Thymus (tissue), 14 donors: ENCODE measurements at places on chromosomes 6 and 20.
A peak's percentile ranks its signal among the peaks of the same experiment; 100 is the strongest.

- DNase-seq: no peak
Observed at GRCh38 chr6:168408504-168409136, 32.4 kb upstream of the SMOC2 start.

- no peak for DNase-seq
Observed at GRCh38 chr6:125231574-125232343, 70.0 kb downstream of the HDDC2 start.

- no peak for DNase-seq
Observed at GRCh38 chr6:46565531-46565930, 74.3 kb upstream of the RCAN2 start.

GRCh38 chr6:20403070-20403765 is 1.5 kb downstream of the E2F3 start:
- DNase-seq: peak; percentile 76

GRCh38 chr6:36962874-36963273 is 8.3 kb downstream of the PI16 start:
- peak; percentile 91 for DNase-seq

DNA sequence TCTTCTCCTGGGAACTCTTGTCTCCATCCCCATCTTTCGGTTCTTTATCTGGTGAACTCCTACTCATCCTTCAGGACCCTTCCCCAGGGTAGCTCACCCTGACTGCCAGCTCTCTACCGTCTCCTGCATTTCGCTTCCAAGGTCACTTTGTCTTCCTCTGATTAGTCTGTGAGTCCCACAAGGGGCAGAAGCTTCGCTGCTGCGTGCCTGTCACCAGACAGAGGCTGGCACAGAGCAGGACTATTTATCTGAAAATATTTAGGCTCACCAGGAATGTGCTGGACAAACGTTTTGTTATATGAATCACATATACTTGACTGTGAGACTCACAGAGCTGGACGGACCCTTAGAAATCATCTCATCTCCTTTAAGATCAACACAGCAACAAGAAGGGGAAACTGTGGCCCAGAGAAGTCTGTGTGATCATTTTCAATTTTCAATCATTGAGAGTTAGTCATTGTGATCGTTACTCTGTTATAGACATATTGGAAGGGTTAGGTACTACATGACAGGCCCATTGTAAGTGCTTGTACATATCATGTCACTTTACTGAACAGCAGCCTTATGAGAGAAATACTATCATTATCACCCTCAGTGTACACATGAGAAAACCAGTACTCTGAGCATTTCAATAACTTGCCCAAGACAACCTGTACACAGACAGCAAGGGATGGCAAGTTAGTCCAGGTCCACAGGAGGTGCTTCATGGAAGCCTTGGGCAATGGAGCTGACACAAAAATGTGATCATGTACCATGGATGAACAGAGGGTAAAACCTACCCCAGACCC is 51.4 kb downstream of the JPH2 start:
- DNase-seq: no peak

DNA sequence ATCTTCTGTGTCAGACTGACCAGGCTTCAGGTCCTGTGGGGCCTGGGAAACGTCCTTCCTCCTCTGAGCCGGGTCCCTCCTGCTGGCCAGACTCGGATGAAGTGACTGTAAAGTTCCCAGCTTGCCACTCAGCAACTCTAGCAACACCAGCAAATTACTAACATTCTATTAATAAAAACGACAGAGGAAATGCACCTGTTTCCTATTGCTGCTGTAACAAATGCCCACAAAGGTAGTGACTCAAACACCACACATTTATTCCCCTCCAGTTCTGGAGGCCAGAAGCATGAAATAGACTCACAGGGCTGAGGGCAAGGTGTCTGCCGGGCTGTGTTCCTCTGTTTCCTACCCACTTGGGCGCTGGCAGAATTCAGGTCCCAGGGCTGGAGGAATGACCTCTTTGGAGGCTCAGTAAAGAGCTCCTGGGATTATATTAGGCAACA is 48.8 kb downstream of the CTCFL start:
- DNase-seq: no peak

- no peak for DNase-seq
Observed at GRCh38 chr20:62479156-62479555, 3.4 kb upstream of the GATA5 start.

DNA sequence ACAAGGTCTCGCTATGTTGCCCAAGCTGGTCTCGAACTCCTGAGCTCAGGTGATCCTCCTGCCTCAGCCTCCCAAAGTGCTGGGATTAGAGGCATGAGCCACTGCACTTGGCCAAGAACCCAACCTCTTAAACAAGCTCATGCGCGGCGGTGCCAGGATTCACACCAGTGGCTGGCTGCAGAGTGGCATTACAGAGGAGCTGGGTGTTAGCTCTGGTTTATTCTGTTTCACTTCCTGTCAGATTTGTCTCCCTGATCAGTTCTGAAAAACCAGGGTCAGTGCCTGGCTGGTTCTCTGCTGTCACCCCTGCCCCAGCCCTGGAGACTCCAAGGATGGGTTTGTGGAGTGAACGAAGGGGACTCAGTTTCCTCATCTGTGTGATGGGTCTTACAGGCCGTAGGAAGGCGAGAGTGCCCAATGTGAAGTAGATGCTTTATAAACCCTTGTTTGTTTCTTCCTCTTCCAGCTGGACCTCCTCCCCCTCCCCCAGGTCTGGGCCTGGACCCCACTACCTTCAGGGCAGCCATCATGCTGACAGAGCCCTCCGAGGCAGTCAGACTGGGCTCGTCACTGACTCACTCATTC is 63.4 kb downstream of the UBE2V1 start:
- no peak for DNase-seq

DNA sequence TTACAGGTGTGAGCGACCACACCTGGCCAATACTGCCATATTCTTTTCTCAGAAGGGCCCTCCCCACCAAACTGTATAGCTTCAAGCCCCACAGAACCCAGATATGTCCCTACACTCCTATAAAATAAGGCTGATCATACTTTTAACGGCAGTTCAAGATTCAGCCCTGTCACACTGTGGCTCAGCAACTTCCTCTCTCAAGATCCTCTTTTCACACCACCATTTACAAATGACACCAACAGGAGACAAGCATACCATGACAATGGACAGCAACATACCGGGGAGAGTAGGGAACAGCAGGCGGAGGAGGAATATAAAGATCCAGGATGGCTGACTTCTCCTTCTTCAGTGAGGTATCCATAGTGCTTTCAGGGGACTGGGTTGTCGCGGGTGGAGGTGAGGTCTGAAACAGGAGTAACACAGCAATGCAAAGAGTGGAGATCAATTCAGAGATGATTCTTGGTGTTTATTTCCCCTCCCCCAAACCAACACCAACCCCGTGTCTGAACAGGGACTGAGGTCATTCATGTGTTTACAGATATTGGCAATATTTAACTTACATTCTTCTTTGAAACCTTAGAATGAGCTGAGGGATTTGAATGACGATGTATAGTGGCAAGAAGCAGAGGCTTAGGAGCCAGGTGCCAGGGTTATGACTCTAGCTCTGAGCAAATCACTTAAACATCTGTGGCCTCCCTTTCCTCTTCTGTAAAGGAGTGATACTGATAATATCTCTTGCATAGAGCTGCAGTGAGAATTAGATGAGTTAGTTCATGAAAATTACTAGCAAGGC is 57.6 kb upstream of the IPCEF1 start:
- no peak for DNase-seq

GRCh38 chr20:59743767-59744485 is 139.6 kb downstream of the PHACTR3 start:
- no peak for DNase-seq

DNA sequence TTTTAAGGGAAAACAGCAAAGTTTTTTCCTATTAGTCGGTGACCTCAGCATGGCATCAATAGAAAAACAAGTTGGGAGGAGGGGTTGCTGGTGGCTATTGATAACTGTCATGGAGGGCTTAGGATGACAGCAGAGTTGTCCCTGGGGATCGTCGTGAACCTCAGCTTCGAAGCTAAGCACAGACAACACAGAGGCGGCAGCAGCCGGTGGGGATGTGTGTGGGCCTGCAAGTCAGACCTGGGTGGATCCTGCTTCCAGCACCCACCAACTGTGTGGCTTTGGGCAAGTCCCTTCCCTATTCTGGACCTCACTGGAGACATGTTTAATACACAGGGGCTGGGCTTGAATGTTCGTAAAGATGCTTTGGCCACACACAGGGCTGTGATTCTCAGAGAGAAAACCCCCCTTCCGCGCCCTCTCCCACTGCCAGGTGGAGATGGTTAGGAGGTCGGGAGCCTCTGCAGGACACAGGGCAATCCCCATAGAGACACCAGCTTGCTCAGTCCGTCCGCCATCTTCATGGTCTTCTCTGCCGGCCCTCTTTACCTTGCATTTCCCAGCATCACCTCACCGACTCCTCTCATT is 83.1 kb upstream of the TOX2 start:
- no peak for DNase-seq

GRCh38 chr20:12882832-12883506 is 125.8 kb upstream of the SPTLC3 start:
- no peak for DNase-seq

DNA sequence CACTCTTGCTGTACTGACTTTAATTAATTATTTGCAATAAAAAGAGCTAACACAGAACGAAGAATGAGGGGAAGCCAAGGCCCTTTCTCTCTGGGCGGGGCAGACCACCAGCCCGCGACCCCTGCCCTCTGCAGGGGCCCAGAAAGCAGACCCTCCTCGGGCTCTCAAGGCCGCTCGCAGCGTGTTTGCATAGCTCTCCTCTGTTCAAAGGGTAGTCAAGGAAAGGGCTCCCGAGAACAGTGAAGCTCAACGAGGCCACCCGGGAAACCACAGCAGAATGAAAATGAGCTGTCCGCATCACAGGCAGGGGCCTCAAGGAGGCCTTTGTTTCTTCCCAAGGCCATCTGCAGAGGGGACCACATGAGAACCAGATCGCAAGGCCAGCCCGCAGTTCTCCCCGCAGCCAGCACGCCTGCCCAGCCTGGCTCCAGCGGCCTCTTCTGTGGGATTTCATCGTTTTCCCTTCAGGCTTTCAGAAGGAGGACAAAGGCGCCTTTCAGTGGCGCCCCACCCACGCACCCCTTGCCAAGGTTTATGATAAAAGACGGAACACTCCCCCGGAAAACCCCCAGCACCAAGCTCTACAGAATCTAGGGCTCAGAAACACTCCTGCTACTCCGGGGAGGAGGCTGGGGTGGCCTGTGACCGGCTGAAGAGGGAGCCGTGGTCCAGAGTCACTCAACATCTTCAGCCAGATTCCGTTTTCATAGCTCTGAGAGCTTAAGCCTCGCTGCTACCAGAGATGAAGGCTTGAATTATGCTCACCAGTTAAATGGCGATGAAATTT is 25.3 kb downstream of the ACSS1 start:
- no peak for DNase-seq

DNA sequence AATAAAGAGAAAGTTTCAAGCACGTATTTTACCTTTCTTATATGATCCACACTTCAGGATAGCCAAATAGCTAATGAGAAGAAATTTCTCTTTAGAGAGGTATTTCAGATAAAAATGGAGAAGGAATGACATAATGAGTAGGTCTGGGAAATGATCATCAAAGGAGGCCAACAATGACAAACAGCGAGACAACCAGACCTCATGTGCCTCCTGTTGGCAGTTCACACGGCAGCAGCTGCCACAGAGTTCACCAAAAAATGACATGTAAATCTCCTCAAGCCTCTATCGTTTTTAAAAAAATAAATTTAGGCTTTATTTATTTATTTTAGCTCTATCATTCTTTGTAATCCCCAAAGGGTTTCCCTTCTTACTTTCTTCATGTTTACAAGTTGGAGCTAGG is 47.7 kb downstream of the SLC2A12 start:
- no peak for DNase-seq

DNA sequence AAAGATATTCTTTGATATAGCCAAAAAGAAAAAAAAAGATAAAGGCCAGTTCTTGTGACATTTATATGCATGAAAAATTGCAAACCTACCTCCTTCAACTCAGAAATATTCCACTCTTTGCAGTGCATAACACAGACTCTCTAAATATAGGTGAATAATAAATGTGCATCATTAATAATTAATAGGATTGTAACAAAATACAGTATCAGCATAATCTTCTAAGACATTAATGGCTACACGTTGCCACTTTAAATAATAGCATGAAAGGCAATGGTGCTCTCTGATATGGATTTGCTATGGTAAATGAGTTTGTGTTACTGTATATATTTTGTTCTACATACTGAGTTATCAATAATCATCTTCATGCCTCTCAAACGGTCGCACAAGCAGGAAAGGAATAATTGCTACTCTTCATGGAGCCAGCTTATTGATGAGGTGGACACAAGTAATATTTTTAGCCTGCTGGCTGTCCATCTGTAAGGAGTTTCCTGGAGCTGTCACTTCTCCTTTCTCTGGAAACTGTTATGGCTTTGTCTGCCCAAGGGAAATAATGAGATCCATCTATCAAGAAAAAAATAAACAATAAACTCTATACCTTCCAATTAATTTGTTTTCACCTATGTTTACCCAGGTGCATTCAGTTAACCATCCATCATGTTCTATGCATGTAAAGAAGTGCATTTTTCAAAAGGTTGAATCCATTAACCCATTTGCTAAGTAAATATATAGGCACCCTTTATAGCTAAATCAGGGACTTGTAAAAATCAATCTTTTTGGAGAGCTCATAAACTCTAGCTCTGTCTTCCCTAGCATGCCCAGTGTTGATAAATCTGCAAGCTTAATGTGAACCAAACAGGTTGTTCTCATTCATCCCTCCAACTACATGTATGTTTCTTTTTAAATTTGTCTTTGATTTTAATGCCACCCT is 253.0 kb downstream of the NKAIN2 start:
- no peak for DNase-seq

DNA sequence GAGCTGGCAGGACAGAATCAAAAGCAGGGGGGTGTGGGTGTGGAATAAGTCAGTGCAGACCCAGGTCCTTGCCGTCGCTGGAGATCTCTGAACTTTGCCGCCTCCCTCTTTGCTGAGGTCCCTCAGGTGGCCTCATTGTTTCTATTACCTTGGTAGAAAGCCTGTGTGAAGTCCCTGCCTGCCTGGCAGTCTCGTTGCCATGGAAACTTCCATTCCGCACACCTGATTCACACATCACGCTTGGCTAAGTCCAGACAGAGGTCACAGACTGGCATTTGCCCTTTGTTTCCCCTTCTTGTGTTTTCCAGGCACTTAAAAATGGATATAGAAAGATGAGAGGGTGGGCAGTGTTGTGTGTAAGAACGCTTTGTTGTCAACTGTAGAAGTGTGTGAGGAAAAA is 260.6 kb downstream of the PRL start:
- peak; percentile 72 for DNase-seq

GRCh38 chr6:159094444-159095252 is 49.9 kb upstream of the TAGAP start:
- no peak for DNase-seq

- no peak for DNase-seq
Observed at GRCh38 chr6:26613689-26614683, 17.2 kb downstream of the ABT1 start.
